ENCODE measurements at places on chromosomes 12 and 14.
A peak's percentile ranks its signal among the peaks of the same experiment; 100 is the strongest.

GRCh38 chr12:7154901-7155470 is 24.8 kb downstream of the CLSTN3 start:
- no peaks in the 10 kb centered on the region for H3K36me3 ChIP-seq
- H3K27me3 ChIP-seq, result no peaks in the 10 kb centered on the region
- DNase-seq, result no peak
- H3K4me3 ChIP-seq, result no peak overlapping the region

- H3K4me3 ChIP-seq, result no peak overlapping the region
- H3K36me3 ChIP-seq, result no peaks in the 10 kb centered on the region
- no peaks in the 10 kb centered on the region for H3K4me1 ChIP-seq
- no peaks in the 10 kb centered on the region for H3K27me3 ChIP-seq
- no peak overlapping the region for H3K27ac ChIP-seq
These were observed 119.1 kb downstream of the ITPR2 start for GRCh38 chr12:26713885-26714383.

DNA sequence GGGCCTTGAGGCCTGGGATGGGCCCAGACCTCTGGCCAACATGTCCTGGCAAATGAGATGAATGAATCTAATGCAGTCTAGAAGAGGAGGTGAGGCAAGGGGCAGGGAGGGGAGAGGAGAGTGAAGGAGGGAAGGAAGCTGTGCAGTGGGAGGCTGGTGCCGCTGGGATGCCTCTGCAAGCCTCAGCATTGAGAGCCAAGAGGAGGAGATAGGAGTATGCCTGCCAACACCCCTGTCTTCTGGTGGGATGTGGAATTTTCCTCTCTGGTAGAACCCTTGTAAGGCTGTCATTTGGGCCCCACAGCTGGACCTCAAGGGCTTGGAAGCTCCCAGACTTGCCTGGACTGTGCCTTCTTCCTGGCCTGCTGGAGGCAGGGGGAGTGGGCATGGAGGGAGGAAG is 21.9 kb downstream of the KRT80 start:
- H3K4me1 ChIP-seq, result no peaks in the 10 kb centered on the region
- no peak for DNase-seq
- no peaks in the 10 kb centered on the region for H3K27me3 ChIP-seq
- no peaks in the 10 kb centered on the region for H3K36me3 ChIP-seq

GRCh38 chr14:88029500-88029899 is 24.6 kb downstream of the GPR65 start:
- H3K27ac ChIP-seq, result no peak overlapping the region
- H3K36me3 ChIP-seq, result no peaks in the 10 kb centered on the region
- peaks cover 3% of the 10 kb centered on the region for H3K4me1 ChIP-seq

DNA sequence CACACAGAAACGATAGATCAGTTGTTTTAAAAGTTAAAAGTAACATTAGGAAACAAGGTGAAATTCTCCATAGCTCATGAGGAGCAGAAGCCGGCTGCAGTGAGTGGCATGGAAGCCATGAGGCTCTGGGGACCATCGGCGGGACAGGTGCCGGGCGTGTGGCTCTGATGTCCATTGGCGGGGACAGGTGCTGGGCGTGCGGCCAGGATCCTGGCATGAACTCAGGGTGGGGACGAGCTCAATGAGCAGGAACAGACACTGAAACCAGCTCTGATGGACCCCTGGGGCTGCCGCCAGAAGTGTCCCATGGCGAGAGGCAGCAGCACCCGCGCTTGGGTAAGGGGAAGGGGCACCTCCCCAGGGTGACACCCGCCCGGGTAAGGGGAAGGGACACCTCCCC is 75.1 kb downstream of the NOC4L start:
- H3K4me3 ChIP-seq, result no peak overlapping the region
- H3K27ac ChIP-seq, result no peak overlapping the region
- H3K27me3 ChIP-seq, result no peaks in the 10 kb centered on the region
- no peaks in the 10 kb centered on the region for H3K36me3 ChIP-seq
- no peak for DNase-seq

DNA sequence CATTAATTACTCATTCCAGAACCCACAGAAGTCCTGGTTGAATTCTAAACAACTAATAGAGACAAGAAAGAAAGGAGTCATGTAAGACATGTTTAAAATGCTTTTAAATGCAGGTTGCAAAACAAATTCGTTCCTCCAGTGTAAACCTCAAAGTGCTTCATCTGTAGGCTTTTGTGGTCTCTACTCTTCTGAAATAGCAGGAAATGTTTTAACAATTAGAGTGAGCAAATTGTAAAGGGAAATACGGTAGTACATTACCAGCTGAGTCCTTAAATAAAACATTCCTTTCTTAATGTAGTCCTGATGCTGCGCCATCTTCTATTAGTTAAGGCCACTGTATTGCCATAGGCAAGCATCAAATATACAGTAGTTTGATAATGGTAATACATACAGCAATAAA is 1934.2 kb upstream of the SEL1L start:
- no peak for DNase-seq
- no peak overlapping the region for H3K27ac ChIP-seq
- H3K4me3 ChIP-seq, result no peak overlapping the region
- H3K4me1 ChIP-seq, result no peaks in the 10 kb centered on the region

DNA sequence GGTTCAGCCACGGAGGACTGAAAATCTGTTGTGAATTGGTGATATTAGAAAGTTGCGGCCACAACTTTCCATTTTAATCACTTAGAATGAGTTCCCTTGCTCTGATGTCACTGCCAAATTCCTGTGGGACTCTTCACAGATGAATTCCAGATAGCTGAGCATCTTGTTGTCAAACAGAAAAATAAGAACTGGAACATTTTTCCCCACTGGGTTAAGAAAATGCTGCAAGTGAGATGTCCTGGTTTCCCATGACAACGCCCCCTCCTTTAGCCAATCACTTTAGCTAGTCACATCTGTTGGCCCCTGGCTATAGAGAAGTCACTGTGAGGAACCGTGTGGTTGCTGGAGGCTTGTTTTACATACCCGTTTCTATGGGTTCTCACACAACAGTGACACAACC is 135.9 kb downstream of the KTN1 start:
- H3K27ac ChIP-seq, result no peak overlapping the region
- DNase-seq, result peak; percentile 31
- no peak overlapping the region for H3K4me3 ChIP-seq
- H3K36me3 ChIP-seq, result no peaks in the 10 kb centered on the region

- H3K4me3 ChIP-seq, result no peak overlapping the region
- peak; percentile 25 for DNase-seq
- no peak overlapping the region for H3K27ac ChIP-seq
- H3K27me3 ChIP-seq, result no peaks in the 10 kb centered on the region
- no peaks in the 10 kb centered on the region for H3K36me3 ChIP-seq
These were observed 193.6 kb upstream of the NUDT4 start for GRCh38 chr12:93183940-93184671.

DNA sequence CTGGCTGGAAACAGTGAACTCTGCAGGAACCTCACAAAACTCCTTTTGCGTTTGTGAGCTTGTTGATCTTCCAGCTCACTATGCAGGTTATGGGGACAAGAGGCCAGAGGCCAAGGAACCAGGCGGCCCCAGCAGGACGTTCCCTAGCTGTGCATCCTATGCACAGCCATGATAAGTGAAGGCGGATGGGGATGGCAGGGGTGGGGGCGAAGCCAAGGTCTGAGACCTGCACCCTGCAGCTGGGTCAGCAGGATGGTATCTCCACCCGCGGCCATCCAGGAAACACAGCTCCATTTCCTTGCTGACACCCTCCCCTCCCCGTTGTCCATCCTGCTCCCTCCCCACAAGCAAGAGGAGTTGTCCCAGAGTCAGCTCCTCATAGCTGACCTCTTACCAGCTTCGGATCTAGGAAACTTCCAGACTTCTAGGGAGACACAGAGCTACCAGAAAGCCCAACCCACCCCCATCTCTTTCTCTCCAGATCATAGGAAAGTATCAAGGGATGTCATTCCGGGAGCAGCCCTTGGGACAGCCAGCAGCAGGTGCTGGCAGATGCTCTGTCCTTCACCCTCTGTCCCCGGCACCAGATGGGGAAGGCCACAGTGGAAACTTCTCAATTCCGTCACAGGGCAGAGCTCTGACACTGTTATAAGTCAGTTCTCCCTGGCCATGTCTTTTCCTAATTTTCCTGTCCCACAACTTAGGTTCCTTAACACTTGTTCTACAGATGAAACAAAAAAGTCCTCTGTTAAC is 9.4 kb downstream of the ZBTB39 start:
- no peak overlapping the region for H3K27ac ChIP-seq
- peaks cover 2% of the 10 kb centered on the region for H3K36me3 ChIP-seq
- no peak overlapping the region for H3K4me3 ChIP-seq

- no peak overlapping the region for H3K4me3 ChIP-seq
- no peaks in the 10 kb centered on the region for H3K36me3 ChIP-seq
- no peaks in the 10 kb centered on the region for H3K4me1 ChIP-seq
- no peaks in the 10 kb centered on the region for H3K27me3 ChIP-seq
- DNase-seq, result no peak
- no peak overlapping the region for H3K27ac ChIP-seq
These were observed 74.2 kb upstream of the C14orf180 start for GRCh38 chr14:104505085-104506074.

- H3K27ac ChIP-seq, result peak overlapping the region; percentile 31
These were observed 12.2 kb downstream of the TEP1 start for GRCh38 chr14:20400965-20401593.

- DNase-seq, result no peak
- no peak overlapping the region for H3K4me3 ChIP-seq
- H3K36me3 ChIP-seq, result no peaks in the 10 kb centered on the region
These were observed 115.0 kb downstream of the AKAP6 start for GRCh38 chr14:32443890-32444661.

GRCh38 chr14:92519246-92520101 is 5.9 kb downstream of the RIN3 start:
- H3K4me1 ChIP-seq, result peaks cover 3% of the 10 kb centered on the region
- H3K27ac ChIP-seq, result no peak overlapping the region
- H3K36me3 ChIP-seq, result no peaks in the 10 kb centered on the region
- DNase-seq, result no peak

DNA sequence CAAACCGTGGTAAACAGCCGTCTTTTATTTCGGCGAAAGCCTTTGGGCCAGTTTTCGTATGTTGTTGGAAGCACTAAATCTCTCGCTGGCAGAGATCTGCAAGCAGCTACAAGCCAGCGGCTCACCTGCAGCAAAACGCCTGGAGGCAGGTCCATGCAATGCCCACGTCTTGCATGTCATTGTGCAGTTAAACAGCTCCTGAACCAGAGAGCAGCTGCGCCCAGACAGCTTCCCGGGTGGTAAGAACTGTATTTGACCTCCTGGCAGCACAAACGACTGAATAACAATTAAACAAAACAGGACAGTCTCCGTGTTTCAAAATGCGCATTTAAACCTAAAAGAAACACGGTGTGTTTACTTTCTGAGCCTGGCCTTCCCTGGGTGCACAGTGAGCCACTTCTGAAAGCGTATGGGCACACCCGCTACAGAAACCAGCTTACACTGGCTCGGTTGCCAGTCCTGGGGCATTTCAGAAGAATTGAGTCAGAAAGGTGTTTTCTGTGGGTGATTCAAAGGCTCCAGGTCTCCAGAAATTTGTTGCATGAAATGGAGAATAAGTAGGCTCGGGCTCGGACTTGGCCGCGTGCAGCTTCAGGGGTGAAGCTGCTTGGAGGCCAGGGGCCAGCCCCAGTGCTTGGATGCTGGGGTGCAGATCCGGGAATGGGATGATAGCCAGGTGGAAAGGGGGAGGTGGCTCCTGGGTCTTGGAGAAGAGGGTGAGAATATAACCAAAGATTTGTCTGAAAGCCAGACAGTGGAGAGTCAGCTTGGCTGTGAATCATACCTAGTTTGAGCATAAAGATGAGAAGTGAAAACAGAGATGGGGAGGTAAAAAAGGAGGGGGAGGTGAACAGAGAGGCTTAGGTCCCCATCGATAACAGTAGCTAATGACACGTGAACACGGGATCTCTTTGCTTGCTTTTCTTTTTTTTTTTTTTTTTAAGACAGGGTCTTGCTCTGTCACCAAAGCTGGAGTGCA is 24.9 kb upstream of the FZD10 start:
- DNase-seq, result no peak
- no peak overlapping the region for H3K27ac ChIP-seq
- no peaks in the 10 kb centered on the region for H3K27me3 ChIP-seq
- no peaks in the 10 kb centered on the region for H3K4me1 ChIP-seq
- H3K36me3 ChIP-seq, result no peaks in the 10 kb centered on the region
- H3K4me3 ChIP-seq, result no peak overlapping the region

DNA sequence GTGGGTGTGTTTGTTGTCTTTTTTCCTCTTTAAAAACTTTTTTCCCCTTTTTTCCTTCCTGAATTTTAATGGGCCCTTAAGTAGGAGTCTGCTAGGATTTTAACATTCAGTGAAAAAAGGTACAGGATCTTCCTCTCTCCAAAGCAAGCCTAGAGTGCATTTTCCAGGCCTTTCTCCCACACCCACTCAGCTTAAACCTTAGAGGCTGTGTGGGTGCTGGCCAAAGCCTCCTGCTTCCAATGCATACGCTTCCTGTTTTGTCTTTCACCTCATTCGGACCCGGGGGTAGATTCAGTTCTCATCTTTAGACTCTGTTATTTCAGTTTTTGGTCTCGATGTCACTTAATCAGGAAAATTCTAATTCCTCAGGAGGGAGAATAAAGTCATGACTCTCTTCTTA is 51.2 kb downstream of the TMEM30B start:
- H3K4me3 ChIP-seq, result no peak overlapping the region
- no peak overlapping the region for H3K27ac ChIP-seq
- no peak for DNase-seq
- no peaks in the 10 kb centered on the region for H3K36me3 ChIP-seq
